CD4-positive, alpha-beta T cell treated with Interleukin-12 subunit alpha and Interleukin-12 subunit beta, for 1 hour (primary cell): ENCODE measurements at places on chromosomes 2 and 18.

DNA sequence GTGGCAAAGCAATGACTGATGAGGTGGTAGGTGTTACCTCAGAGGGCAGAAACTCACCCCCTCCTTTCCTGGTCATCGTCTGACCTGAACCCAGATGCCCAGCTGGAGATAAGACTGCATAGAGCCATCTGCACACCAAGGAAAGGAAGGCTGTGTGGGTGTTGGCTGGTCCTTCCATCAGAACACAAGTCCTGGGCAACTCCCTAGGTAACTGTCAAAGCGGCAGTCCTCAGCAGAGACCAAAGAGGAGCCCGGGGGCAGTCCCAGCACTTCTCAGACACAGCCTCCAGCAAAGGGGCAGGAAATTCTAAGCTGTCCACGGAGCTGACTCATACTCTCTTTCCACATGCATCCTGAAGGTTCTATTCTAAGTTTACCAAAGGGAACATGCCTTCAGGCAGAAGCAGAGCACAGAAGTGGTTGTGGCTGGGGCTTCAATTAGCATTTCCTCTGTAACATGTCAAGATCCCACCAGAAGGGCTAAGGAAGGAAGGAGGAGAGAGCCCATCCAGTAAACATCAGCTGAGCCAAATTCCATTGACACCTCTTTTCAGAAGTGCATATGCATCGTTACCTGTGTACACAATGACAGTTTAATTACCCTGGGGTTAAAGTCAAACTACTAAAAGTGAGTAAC is 54.7 kb downstream of the SPRED2 start:
- DNase-seq: no peak

DNA sequence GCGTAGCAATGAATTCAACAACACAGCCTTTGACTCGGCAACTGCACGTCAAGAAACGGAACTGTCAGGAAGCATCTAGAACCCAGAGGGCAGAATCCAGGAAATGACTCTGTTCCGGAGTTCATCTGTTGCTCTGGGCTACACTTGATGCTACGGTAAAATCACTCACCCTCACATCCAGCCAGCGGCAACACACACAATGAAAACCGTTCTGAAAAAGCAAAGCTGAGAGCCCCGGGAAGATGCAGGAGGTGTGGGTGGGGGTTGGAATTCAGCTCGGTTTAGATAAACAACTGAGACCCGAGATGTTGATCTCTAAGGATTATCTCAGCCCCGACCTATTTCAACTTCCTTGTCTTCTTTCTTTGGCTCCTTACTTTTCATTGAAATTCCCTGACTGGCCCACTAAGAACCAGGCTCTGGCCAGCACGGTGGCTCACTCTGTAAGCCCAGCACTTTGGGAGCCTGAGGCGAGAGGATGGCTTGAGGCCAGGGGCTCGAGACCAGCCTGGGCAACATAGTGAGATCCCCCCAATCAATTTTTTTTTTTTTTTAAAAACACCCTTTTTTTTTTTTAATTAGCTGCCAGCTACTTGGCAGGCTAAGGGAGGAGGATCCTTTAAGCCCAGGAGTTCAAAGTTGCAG is 13.3 kb upstream of the RAB17 start:
- DNase-seq: peak; percentile 85

- DNase-seq: no peak
Observed at GRCh38 chr2:197097578-197098366, 171.3 kb upstream of the PGAP1 start.

- no peak for DNase-seq
Observed at GRCh38 chr2:230684270-230685168, 28.1 kb upstream of the CAB39 start.

DNA sequence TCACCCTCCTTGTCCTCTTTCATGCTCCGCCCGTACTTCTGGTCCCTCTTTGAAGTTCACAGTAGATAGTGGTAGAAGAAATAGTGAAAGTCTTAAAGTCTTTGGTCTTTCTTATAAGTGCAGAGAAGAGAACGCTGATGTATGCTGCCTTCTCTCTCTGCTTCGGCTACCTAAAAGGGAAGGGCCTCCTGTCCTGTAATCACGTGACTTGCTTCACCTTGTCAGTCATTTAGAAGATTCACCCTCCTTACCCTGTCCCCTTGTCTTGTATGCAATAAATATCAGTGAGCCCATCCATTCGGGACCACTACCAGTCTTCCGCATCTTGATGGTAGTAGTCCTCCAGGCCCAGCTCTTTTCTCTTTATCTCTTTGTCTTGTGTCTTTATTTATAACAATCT is 144.6 kb downstream of the ARL4C start:
- no peak for DNase-seq

DNA sequence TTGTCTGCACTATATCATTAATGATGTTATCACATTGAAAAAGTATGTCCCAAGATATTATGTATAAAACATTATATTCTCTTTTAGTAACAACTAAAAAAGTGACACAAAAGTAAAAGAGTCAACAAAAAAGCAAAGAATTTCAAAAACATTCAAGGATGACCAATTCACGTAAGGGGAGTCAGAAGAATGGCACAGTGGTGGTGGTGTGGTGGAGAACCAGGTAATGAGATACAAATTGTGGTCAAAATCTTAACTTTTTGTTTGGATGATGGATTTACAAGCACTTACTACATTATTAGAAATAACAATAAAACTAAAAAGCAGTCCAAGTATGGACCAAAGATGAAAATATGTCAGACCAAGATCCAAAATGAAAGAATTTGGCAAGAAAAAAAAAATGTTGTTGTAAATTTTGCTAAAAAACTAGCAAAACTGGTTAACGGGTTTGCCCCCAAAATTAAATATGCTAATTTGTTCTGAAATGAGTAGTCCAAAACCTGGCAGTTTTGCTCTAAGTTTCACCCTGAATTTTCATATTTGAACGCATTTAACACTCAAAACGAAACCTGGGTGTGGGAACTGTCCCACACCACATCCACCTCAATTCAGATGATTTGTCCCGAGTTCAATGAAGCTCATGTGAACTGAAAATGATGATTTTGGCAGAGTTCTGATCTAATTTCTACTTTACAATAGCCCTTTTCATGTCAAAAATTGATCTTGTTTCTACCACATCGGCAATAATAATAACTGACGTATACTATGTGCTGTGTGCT is 135.8 kb downstream of the IKZF2 start:
- peak; percentile 42 for DNase-seq

- no peak for DNase-seq
Observed at GRCh38 chr2:14634489-14635390, 2.2 kb downstream of the LRATD1 start.

GRCh38 chr2:53058526-53058925 is 709.1 kb upstream of the CHAC2 start:
- no peak for DNase-seq

GRCh38 chr2:30428827-30429461 is 18.1 kb upstream of the LCLAT1 start:
- no peak for DNase-seq

GRCh38 chr18:52682260-52682659 is 342.3 kb downstream of the DCC start:
- no peak for DNase-seq

DNA sequence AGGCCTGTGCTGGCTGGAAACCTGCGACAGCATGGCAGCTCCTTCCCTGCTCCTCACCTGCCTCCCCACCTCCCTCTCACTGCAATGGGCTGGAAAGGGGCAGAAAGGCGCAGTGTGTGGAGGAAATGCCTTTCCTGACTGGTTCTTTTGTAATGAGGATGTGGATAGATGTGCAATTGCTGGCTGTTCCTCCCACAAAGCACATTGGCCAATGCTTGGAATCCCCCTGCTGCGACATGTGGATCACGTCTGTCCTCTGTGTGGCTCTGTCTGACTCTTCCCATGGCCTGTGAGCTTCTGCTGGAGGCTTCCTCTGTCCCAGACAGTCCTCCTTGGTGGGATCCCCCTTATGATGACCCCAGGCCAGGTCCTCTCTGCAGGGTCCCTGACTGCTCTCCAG is 172.5 kb downstream of the NCK2 start:
- DNase-seq: no peak

DNA sequence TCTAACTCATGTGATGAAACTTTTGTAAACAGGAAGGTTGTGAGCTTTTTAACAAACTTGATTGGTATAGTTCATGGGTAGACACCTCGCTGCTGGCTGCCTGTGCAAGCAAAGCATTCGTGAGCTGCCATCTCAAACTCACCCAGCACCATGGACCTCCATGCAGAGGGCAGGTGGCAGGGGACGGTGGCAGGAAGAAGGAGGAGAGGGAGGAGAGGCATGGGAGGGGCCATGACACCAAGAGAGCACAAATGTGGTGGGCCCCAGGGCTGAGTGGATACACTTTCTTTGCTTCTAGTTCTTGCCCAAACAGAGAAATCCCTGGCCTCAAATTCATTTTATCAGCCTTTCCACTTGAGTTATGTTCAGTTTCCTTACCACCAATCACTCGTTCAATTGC is 29.1 kb downstream of the AFG3L2 start:
- DNase-seq: no peak

- DNase-seq: no peak
Observed at GRCh38 chr2:188322569-188323551, 31.2 kb downstream of the GULP1 start.

DNA sequence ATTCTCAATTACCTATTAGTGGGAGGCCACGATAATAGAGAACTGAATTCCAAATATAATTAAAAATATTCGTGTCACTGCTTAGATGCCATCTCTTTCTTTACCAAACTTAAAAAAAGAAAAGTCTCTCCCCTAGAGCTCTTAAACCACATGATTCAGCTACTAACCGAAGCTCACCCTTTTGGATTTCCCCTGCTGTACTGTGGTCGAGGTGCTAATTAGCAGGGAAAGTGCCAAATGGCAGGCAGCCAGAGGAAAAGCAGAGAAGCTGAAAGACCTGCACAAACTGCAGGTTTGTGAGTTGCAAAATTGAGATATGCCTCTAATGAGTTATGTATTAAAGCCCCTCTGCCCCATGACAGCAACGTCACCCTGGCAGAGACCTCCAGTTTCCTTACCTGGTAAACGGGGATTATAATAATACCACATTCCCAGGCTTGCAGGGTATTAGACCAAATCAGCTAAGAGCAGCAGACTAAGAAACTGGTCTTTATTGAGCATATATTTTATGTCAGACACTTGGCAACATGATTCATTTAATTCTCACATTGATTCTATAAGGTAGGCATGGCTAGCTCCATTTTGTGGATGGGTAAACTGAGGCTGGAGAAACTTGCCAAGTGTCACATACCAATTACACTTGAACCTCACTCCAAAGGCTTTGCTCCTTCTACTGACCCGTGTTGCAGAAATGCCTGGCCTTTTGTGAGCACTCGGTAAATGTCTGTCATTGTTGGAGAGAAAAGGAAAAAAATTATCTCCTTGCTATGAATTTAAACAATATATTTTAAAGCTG is 259.7 kb downstream of the LPIN1 start:
- DNase-seq: peak; percentile 74

DNA sequence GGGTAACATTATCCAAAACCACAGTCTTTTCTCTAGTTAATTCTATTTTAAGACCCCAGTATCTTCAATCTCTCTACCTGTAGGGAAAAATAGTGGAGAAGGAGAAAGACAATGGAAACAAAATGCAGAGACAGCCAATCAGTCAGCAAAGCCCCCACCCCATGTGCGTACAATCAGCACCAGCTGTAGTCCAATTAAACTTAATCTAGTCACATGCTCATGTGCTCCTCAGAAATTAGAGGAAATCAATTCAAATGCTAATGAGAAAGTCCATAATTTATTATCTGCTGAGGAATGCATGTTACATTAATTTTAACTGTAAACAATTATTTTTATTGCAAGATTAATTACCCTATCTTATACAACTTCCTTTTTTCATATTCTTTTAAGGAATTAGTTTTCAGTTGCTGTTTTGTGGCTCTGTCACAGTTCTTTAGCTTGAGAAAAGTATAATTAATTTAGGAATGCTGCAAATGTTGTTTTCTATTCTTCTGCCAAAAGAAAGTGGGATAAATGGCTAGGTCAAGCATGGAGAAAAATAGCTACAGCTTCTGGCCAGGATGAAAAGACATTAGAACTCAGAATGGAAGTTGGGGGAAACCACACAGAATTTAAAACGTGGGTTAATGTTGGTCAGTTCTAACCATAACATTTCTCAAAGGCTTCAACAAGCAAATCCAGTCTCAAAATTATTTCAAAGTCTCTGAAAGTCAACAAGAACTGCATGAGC is 232.4 kb upstream of the HNRNPA3 start:
- no peak for DNase-seq

- peak; percentile 65 for DNase-seq
Observed at GRCh38 chr2:136057023-136057801, 60.7 kb downstream of the CXCR4 start.

- no peak for DNase-seq
Observed at GRCh38 chr2:1226766-1227165, 186.5 kb upstream of the TPO start.
